ENCODE measurements at places on chromosomes 1 and 21.

DNA sequence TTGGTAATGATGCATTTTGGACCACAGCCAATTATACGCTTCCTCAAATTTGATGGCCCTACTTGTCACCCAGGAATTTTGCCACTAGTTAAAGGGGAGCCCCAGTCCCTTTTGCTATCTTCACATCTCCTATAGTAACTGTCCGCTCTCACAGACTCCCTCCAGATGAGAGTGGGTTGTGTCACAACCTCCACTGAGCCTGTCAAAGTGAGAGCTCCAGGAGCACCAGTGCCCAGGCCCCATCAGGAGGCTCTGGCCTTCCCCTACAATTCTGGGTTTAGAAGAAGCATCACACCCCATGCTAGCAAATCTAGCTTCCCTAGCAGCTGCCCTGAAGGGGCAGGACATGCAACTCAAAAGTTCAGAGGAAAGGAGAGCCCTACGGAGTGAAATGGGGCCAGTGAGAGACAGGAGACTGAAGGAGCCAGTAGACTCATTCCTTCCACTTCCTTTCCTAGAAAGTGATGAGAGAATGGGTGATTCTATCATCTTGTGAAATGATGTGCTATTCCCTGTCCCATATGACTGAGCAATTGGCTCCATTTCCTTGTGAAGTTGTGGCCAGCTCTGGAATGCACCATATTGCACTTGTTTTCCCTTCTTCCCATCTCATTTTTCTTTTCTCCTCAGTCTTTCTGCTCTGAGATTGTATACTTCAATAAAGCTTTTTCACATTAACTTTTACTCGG, 541.3 kb downstream of the DPYD start:
- DNase-seq, result no peak

DNA sequence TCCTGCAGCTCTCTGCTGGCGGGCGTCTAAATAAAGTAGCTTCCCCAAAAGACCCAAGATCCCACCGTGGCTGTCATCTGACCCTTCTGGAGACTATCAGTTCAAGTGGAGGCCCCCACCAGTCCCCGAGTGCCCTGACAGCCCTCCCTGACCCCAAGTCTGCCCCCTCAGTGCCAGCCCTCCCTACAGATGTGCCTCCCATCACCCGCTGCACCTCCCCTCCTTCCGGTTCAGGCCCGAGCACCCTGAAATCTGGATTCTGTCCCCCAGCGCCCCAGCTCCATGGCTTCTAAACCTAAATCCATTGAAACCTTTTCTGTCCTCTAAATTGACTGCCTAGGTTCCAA, 595 bp downstream of the IL10RB start:
- no peak for DNase-seq

DNA sequence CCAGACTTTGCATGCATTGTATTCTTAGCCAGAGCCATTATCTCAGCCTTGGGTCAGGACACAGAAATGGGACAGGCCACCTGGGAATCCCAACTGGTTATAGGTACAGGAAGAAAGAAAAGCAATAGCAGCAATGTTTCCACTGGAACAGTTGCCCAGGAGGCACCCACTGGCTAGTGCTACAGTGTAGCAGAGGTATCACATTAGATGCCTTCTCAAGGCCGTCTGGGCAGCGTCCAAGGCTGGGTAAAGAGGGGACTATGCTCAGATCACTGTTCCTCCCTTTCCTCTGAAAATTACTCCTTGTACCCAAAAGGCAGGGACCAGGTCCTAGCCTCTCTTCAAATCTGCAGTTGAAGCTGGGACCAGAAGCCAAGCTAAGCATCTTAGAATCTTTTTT, 2.6 kb downstream of the CREB3L4 start:
- no peak for DNase-seq

DNA sequence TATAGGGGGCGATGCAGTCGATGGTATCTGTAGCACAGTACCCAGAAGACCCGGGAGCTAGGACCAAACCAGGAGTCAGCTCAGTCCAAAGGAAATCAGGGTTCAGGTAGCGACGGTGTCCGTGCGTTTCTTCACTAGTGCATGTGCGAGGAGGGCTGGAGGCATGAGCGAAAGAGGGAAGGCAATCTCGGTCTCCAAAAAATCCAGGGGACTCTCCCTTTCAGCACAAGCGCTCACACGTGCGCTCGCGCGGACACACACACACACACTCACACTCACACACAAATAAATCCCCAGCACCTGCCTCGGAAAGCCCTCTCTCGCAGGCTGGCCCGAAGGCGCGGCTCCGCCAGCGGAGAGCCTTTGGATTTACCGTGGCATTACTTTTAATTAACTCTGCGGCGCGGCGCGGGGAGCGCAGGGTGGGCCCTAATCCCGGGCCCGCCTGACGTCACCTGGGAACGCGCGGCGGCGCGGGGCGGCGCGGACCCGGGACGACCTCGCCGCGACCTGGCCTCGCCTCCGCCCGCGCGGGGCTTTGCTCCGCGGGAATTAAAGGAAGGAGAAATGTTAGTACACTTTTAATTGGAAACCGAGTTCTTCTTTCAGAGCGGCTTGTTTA, 121.2 kb downstream of the LMX1A start:
- DNase-seq, result no peak

All from stimulated activated CD8-positive, alpha-beta memory T cell treated with anti-CD3 and anti-CD28 coated beads, Interleukin-4, amount 100 ng/mL, for 4 hours (primary cell).